ENCODE measurements at places on chromosomes 12 and 14.
A peak's percentile ranks its signal among the peaks of the same experiment; 100 is the strongest.

GRCh38 chr12:1591034-1591433 lies 3.3 kb downstream of the FBXL14 start:
- DNase-seq, result peak; percentile 39

GRCh38 chr14:22448035-22448904 lies 140.8 kb downstream of the DAD1 start:
- DNase-seq, result no peak

GRCh38 chr14:104766863-104767633 lies 14.1 kb downstream of the SIVA1 start:
- no peak for DNase-seq

DNA sequence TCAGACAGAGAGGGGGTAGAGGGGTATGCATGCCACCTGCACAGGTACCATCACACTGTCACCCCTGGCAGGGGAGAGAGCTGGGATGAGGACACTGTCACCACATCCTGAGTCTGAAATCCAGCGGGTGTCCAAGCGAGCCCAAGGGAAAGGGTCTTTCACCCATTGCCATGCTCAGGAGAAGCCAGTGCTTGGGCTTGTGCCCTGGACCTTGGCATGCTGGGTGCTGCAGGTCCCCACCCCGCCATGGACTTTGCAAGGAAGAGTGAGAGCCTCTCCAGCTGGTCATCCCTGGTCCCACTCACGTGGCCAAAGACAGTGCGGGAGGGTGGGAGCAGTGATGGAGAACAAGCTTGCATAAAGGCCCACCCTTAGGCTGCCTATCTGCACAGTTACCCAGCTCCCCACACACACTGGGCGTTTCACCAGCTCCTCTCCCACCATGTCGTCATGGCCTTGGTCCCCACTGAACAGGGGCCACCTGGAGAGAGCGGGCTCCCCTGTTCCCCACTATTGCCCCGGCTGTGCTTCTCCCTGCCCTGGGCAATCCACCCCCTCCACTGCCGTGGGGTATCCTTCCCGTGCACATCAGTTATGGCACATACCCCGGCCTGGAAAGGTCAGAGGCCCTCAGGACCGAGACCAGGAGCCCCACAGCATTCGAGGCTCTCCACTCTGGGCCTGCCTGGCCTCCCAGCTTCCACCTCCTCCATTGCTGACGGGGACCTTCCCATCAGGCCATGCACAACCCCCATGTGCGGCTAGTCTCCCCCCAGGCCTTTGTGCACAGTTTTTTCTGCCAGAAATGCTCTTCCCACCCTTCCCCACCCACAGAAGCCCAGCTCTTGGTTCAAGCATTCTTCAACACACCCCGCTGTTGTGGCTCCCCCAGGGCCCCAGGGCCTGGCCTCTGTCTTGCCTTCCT lies 58.6 kb upstream of the BCL11B start:
- no peak for DNase-seq

GRCh38 chr14:77474479-77475177 lies 16.7 kb downstream of the AHSA1 start:
- DNase-seq, result no peak

DNA sequence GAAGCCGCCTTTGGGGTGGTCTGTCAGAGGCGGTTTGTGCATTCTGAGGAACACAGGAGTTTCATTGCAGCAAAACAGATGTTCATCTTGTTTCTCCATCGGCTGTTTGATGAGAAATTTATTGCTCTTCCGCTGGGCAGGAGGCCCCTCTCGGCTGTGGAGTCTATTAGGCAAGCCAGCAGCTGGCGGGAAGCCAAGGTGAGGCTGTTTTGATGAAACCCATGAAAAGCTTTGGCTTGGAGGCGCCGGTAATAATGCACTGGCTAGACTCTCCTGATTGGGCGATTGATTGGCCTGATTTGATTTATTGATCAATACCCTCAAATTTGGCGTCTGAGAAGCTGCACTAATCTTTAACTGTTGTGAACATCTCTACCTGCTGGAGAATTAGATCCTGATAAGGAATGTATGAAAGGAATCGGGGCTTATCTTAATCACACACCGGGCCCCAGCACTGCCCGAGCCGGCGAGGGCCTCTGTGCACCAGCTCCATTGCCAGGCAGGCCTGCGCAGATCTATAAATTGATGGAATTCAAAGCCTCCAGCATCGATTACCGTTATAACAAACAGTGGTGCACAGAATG lies 187.7 kb downstream of the PHETA1 start:
- DNase-seq, result no peak

DNA sequence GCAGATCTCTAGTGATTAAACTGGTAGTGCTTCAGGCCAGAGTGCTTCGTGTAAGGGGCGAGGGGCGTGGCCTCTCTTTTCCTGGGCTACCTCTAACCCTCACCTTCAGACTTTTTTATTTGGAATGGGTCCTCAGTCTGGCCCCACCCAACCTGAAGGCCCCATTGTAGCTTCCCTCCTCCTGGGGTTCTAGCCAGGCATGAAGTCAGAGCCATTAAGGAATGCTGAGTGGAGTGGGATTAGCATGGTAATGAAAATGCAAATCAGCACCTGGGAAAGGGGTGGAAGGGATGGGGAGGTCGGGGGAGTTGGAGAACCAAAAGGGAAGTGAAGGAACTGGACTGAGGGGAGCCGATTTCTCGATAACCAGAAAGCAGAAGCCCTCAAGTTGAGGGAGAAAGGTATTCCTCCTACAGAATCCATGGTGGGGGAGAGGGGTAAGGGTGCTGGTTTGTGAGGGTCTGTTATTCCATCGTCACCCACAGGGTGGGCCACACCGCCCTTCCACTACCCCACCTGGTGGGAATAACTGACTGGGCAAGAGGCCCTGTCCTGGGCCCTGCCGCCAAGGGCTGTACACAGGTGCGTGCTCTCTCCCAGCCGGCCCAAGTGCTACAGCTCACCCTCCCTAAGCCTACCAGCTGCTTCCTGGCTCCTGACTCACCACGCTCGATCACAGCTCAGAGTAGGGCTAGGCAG lies 14.1 kb downstream of the ZFHX2 start:
- no peak for DNase-seq

DNA sequence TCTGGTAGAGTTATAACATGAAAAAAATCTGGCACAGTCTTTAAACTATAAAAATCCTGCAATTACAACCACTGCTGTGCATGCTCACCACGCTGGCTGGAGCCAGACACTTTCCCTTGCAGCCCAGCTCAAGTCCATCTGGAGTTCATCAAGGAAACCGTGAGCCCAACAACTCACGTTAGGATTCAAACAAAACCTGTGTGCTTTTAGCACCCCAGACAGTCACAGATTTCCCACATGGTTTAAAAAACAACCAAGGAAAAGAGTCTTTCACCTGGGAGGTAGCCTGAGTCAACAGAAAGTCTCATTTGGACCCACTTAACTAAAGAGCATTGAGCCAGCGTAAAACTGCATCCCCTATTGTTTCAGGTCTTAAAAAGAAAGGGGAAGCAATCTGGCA lies 4.7 kb downstream of the LRIG3 start:
- DNase-seq, result no peak

DNA sequence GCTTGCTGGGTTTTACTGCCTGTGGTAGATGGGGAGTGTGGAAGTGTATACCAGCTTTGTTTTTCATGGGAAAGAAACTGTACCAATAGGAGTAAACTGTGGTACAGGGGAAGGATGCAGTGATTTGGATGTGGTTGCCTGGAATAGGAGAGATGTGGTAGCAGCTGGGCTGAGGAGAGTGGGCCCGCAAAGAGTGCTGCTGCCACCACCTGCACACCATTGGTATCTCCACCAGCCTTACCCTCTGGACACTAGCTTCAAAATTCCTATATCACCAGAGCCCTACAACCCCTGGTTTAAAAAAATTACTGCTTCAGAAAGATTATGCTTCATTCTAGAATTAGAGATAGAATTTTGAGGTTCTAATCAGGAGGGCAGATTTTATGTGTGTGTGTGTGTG lies 53.6 kb downstream of the AKAP6 start:
- no peak for DNase-seq

DNA sequence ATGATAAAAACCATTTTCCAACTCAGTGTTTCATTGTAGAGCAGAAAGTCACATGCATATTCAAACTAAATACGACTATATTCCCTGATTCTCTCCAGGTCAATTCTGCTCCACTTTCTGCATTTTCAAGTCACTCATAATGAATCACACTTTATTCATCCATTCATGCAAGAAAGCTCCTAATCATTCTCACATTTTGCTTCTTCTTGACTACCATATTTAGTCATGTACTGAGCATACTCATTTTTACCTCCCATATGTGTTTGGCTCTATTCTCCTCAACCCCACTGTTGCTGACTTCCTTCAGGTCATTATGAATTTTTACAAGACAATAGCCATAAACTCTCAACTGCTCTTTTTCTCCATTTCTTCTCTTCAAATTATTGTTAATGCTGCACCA lies 43.4 kb upstream of the PIK3C2G start:
- no peak for DNase-seq

DNA sequence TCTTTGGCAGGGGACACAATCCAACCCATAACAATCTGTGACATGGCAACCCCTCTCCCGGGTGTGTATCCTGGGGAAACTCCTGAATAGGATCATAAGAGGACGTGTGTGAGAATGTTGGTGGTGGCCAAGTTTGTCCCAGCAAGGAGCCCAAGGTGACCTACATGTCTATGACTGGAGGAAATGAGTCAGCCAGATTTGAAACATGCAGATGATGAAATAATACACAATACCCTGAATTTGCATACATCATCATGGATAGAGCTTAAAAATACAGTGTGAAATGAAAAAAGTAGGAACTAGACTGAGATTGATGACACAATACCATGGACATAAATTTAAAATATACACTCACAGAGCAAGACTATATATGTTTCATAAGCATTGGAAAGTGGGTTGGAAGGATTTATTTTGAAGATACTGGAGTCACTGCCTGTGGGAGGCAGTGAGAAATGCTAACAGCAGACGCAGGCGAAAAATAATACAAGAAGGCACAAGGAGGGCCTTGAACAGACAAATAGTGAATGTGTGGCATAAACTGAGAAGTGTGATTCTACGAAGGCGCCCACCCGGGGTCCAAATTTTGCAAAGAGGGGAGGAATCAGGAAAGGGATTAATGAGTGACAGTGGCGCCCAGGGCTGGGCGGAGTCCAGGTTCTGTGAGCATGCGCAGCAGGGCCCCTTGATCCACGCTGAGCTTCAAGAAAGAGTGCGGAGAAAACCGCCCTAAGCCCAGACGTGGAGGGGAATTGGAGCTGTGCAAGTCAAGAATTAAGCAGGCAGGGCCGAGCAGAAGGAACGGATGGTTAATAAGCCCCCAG lies 7.0 kb upstream of the MAP1LC3B2 start:
- DNase-seq, result no peak

- DNase-seq, result no peak
Observed at GRCh38 chr14:22159099-22159498, 429.9 kb downstream of the DAD1 start.
